Left renal pelvis (tissue), 4 donors: ENCODE measurements at places on chromosomes 2 and 18.

GRCh38 chr18:69367104-69367503, 33.6 kb upstream of the DOK6 start:
- DNase-seq = no peak

DNA sequence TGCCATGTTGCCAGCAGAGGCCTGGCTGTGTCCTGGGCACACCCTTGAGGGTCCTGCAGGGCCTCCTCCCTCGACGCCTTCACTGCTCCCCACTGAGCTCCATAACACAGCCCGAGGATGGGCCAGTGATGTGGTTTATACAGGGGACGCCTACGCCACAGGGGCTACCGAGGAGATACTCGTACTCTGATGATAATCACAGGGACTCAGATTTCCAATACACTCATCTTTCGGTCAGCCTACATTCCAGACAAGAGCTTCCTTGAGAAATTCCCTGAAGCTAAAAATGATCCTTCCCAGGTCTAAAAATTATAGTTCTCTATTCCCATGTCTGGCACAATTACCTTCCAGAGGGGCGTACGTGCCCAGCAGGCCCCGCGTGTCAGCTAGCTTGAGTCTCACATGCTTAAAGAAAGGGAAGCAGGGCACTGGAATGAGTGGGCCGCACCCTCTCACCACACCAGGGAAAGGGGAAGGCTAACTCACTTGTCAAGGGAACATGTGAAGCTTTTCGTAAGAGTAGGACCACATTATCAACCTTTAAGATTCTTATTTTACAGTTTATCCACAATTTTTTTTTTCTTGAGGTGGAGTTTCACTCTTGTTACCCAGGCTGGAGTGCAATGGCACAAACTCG, 159.5 kb upstream of the NDUFV2 start:
- no peak for DNase-seq

DNA sequence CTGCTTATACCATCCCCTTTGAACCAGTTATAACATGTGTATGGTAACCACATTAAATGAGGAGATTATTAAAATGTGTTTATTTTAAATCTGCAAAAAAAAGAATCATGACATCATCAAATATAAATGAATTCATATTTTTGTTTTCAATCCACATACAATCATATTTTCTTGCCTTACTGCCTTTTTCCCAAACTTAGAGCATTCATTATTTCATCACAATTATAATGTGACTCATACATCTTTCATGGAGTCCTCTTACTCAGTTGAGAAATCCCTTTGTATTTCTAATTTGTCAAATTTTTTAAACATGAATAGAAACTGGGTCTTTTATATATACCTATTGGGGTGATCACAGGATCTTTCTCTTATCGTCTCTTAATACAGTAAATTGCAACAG, 909.6 kb downstream of the DSC3 start:
- no peak for DNase-seq

GRCh38 chr18:54392543-54393023, 34.9 kb downstream of the C18orf54 start:
- DNase-seq = peak; percentile 43

GRCh38 chr2:3604991-3605961, 10.4 kb downstream of the COLEC11 start:
- no peak for DNase-seq

DNA sequence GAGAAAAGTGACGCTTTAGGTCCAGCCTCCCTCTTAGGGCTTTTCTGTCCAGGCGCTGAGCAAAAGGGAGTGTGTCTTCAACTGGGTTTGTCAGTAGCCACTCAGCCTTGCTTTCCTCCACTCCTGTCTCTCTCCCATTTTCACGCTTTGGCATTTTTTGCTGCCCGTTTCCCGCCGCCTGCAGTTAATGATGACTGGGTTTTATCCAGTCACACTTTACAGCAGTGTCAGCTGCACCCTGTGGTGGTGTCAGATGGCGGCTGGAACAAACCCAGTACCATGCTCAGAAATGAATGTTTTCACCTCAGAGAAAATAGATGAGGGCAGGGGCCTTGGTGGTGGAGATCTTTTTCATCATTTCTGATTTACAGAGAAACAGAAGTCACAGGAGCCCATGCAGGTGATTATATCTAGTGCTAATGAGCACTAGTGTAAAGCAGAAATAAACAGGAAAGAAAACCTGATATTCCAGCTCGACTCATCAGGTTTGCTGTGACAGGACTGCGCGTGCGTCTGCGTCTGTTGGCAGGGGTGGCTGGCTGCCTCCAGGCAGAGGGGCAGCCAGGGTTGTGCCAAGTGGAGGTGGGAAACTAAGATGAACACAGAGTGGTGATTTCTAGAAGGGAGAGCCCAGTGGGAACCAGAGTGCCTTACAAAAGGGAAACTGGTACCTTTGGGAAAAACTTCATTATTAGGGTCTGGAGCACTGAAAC, 139.9 kb downstream of the TANC1 start:
- no peak for DNase-seq

DNA sequence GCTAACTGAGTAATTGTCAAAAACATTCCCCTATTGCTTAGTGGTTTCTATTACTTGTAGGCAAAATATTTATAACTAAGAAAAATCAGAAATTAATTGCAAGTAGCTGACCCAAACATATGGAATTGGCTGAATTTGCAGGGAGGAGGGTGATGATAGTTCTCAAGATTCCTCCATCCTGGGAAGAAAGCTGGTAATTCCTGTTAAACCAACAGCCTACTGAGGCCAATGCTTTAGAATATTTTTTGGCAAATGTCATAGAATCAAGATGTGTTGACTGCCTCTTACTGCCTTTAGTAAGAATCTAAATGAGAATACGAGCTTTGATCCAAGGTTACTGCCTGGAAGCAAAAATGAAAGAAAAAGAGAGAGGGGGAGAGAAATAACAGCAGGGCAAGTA, 120.0 kb downstream of the COL6A3 start:
- DNase-seq = no peak

- DNase-seq = no peak
Observed at GRCh38 chr18:35112696-35113095, 71.5 kb downstream of the MAPRE2 start.

DNA sequence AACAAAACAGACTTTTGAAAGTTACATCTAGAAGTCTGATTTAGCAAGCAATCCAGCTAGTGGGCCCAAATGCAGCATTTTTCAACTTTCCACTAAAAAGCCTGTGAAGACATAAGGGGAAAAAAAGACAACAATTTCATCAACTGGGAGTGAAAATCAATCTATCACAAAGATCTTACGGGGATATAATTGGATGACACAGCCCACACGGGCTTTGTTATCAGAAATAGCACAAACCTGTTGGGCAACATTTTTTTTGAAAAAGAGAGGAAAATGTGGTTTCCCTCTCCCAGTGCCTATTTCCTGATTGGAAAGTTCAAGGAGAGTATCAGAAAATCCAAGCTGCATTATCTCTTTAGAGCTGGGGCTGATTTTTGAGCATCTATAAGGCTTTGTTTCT, 132.7 kb downstream of the EVA1A start:
- no peak for DNase-seq

DNA sequence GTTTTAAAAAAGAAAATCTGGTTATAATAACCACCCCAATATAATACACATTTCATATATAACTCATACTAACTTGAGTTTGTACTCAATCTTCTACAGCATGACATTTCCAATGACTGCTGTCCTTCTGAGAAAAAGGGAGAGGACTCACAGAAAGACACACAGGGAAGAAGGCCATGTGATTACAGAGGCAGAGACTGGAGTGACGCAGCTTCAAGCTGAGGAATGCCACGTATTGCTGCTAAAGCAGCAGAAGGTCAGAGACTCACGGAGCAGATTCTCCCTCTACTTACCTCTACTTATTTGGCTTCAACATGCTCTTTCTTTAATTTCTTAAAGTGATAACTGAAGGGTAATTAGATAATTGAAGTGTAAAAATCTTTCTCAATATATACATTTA, 753.5 kb upstream of the PKDCC start:
- no peak for DNase-seq

- no peak for DNase-seq
Observed at GRCh38 chr2:70140791-70141211, 50.0 kb downstream of the C2orf42 start.

DNA sequence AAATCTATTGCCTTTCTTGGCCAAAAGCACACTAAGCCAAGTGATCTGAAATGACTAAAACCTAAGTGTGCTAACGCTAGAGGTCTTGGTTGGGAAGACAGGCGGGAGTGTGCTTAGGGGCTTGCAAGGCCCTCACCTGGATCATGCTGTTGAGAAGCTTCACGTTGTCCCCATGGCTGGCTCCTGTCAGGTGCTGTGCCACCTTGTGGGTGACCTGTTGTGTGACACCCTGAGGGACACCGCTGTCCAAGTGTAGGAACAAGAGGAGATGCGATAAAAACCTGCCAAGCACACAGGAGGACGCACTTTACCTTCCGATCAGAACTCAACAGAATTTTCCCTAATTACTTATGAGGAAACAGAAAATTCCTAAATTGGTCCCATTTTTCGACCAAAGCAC, 50.8 kb downstream of the EPG5 start:
- no peak for DNase-seq

DNA sequence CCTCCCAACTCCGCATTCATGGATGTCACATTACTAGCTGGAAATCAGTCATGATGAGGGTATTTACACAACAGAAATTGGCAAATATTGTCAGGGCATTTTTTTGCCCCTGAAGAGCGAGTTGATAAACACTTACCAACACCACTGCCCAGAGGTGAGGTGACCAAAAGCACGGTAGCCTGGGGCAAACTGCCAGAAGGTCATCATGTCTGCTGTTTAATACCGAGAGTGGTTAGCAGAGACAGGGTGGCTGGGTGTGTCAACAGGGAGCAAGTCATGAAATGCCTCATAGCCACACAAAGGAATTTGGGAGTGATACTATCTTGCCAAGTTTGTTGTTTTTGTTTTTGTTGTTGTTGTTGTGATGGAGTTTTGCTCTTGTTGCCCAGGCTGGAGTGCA, 37.0 kb upstream of the EPC2 start:
- no peak for DNase-seq

DNA sequence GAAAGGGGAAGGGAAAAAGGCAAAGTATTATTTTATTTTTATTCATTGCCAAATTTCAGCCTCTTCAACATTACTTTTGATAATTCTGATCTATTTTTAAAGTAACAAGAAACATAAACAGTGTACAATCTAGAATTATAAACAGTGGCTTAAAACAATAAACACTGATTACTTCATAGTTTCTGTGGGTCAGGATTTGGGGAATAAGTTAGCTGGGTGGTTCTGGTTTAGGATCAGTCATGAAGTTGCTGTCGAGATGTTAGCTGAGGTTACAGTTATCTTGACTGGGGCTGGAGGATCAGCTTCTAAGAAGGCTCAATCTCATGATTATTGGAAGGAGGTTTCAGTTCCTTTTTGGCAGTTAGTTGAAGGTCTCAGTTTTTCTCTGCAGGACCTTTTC, 109.2 kb downstream of the SCN2A start:
- no peak for DNase-seq

DNA sequence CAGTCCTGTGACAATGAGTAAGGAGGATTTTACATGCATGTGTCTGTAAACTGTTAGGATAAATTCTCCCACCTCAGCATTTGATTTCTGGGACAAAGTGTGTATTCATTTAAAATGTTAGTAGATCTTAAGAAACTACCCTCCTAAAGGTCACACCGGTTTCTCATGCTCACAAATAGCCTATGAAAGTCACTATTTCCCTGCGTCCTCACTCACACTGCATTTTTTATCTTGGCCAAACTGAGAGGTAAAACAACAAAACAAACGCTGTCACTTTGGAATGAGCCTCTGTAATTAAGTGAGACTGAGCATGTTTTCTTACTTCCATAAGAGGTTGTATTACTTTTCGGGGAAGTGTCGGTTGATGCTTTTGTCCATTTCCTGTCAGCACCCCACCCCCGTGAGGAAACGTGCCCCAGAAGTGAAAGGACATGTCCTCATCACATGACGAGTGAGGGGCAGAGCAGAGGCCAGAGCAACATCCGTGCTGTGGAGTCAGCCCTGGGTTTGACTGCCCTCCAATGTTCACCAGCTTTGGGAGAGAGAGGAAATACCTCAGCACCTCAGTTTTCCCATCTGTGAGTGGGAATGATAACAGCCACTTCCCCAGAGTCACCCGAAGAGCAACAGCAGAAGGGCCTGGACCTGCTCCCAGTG, 3.1 kb downstream of the GYPC start:
- no peak for DNase-seq

DNA sequence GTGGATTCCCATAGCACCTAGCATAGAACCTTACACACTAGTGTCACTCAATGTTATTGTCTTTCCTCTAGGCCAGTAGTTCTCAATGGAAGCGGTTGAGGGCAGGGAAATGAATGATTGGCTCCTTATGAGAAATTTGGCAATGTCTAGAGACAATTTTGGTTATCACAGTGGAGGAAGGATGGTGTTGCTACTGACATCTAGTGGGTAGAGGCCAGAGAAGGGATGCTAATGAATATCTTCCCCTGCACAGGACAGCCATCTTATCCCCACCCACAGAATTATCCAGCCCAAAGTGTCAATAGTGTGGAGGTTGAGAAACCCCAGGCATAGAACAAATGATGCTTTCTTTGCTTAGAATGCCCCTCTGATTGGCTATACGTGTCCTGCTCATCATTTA, 15.8 kb downstream of the C18orf63 start:
- DNase-seq = no peak

DNA sequence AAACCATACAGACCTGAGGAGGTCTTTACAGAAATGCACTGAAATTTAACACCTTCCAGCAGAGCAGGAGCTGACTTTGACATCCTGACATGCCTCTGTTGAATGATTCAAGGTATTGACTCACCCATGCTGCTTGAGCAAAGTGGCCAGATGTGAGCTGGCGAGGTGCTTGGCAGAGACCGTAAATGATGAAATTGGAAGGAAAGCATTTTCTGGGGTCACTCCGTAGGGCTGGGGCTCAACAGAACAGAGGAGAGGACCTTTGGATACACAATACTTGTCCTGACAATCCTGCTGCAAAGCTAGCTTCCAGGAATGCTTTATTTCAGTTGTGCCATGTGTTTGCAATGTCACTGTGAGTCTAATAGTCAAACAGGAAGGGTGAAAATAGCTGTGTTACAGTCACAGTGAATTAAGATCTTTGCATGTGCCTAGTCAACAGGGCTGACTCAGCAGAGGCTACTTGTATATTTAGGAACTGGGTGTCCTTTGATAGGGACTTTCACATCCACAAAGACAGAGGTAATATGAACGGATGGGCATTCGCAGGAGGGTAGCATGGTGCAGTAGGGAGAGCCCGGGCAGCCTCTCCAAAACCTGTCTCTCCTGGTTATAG, 31.6 kb upstream of the NCK2 start:
- DNase-seq = no peak
